Lung microvascular endothelial cell (primary cell): ENCODE measurements at places on chromosomes 3 and 15. TPM values are rescaled to one million over a fixed set of nuclear protein-coding genes. Genes with fewer than 3 reads are reported as not detected.

The SI gene
- total RNA-seq = not detected in 2 replicates

The DUOXA2 gene
- total RNA-seq = not detected in 2 replicates

DNA sequence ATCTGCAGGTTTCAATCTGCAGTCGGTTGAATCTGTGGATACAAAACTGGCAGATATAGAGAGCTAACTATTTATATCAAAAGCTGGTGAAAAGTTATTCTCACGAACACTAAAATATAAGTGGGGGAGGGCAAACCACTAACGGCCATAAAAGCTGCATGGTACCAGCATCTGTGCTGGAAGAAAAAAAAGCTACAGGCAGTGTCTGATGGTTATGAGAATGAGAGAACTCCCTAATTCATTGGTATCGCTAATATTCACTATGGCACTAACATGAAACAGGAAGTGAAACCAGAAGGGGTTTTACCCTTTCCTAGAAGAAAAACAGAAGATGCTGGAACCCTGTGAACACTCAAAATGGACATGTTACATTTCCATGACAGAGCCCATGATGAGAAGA, 15.9 kb downstream of the CEP70 start:
- no peak for DNase-seq

GRCh38 chr15:67976506-67977073, 77.5 kb upstream of the PIAS1 start:
- DNase-seq = no peak

DNA sequence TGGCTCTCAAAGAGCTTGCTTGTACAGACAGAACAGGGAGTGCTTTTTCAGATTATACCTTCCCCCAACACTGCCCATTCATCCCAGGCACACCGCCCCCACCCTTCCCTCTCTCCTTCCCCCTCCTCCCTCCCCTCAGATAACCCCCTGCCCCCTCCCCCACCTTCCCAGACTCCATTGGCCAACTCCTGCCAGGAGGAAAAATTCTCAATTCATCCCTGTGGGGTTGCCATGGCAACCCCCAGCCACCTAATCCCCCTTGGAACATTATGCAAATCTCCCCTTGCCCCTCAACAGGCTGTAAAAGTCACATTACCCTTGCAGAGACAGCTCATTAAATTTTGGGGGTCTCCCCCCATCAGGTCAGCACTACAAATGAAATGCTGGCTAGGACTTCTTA, 14.3 kb downstream of the TLE3 start:
- DNase-seq = no peak

GRCh38 chr3:112411425-112411824, 78.5 kb downstream of the CD200 start:
- no peak for DNase-seq

GRCh38 chr15:70119911-70120508, 22.3 kb upstream of the TLE3 start:
- DNase-seq = no peak

DNA sequence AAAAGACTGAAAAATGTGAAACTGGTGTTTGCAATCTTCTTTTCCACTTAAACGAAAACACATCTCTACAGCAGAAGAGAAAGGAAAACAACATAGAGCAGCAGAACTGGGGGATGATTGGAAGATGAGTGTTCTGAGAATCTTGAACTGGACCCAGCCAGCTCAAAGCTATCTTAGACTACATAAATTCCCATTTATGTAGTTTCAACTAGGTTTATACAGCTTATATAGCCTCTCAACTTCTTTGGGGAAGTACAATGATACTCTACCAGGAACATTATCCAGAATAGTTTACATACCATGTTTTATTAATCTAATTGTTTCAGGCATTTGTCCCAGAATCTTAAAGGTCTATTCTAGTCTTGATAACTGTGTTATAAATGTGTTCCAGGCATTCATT, 658.2 kb upstream of the LMCD1 start:
- no peak for DNase-seq

GRCh38 chr3:56921573-56922453, 120.1 kb upstream of the ARHGEF3 start:
- peak; percentile 34 for DNase-seq

- DNase-seq = no peak
Measured at GRCh38 chr3:31262201-31262600, 270.5 kb upstream of the STT3B start.
